Left kidney (tissue), 8 donors: ENCODE measurements at places on chromosomes 3 and 15. TPM values are rescaled to one million over a fixed set of nuclear protein-coding genes. Genes with fewer than 3 reads are reported as not detected.

GOLGA6L4 gene
- 30.5 TPM for polyA plus RNA-seq

GRCh38 chr15:101562428-101563059 is 73.0 kb upstream of the PCSK6 start:
- DNase-seq: no peak

DNA sequence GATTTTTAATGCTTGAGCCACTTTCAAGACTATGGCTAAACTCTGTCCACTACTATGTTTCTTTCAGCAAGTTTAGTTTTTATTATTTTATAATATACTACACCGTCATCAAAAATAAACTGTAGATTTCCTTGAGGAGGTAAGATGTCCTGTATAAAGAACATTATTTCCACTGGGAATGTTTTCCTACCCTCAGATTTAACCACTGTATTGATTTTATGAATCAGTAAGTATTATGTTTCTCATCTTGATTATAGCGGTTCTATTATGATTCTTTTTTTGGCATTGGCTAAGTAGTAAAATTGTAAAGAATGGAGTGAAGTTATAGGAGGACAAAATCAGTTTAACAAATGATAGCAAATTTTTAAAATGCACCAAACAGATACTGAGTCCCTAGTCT is 44.4 kb downstream of the ADAM10 start:
- DNase-seq: no peak

SENP5 gene
- 40.4 TPM for polyA plus RNA-seq

DNA sequence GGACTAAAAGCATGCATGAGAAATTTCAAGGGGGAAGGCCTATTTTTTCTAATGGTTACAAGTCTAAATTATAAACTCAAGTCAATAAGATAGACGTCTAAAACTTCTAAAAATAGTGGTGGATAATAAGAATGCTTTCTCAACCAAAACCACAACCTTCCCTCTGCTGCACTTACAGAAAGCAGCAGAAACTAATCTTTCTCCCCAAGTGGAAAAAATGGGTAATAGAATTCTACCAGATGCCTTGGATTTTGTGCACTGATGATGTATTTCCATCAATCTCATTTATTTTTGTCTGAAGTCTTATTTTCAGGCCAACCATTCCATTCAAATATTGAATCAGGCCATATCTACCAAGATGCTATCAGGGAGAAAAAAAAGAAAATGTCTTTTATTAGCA is 344.7 kb downstream of the NEK10 start:
- no peak for DNase-seq

CIB2 gene
- polyA plus RNA-seq: 35.2 TPM

DNA sequence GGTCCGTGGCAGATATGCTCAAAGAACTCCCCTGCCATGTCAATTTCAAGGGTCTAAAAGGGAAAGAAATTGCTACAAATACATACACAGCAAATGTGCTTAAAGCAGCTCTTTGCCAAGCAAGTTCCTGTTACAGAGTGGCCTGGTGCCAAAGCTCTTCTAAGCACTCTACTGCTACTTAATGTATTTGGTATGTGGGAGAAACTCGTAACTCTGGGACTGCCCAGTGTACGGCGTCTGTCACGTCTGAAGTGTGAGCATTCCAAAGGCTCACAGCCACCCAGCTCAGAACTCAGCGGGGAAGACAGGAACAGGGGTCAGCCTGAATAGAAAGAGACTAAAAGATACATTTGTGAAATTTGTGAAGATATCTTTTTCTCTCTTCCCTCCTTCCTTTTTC is 54.6 kb downstream of the RBMS3 start:
- DNase-seq: peak; percentile 82

GRCh38 chr15:36899696-36900095 is 200.7 kb downstream of the MEIS2 start:
- DNase-seq: no peak

- no peak for DNase-seq
Measured at GRCh38 chr3:56536735-56537134, 20.2 kb upstream of the CCDC66 start.
